Stimulated activated CD8-positive, alpha-beta memory T cell treated with anti-CD3 and anti-CD28 coated beads, Interleukin-12 subunit alpha, Interleukin-12 subunit beta, amount 100 ng/mL, for 1 hour (primary cell): ENCODE measurements at places on chromosomes 5 and 9.

DNA sequence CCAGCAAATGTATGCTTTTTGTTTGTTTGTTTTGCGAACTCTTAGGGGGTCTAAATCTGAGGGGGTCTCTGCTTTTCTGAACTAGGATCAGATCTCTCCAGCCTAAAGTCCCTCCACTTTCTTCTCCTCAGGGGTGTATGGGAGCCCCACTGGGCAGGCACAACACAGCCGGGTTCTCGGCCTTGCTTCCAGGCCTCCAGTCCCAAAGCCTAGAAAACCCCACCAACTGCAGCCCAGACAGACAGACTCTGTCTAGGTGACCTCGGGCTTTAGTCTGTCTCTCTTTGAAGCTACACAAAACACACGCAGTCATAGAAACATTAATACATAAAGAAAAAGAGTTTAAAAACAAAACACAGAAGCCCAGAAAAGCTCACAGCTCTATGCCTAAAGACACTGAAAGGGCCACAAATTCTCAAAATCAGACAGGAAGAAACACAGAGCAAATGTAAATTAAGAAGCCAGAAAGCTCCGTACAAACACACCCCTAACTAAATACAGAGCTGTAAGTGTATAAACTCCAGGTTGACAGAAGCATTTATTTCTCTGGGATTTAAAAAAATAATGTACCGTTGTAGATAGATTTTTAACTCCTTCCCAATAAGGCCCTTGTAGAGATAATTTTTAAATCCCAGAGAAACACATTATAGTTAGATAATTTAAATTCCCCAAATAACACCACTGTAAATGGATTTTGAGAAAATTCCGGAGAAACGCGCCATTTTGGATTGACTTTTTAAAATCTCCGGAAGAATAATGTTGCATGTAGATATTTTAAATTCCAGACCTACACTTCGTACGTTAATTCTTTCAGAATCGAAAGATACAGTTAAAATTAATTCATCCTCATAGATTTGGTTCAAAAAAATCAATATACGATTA, 2.0 kb downstream of the PITX1 start:
- no peak for DNase-seq

- DNase-seq: no peak
These were observed 208.8 kb downstream of the DAB2IP start for GRCh38 chr9:121860213-121860612.

- no peak for DNase-seq
These were observed 16.8 kb upstream of the ACTBL2 start for GRCh38 chr5:57499262-57500050.

- DNase-seq: no peak
These were observed 34.9 kb upstream of the TEK start for GRCh38 chr9:27073841-27074728.

DNA sequence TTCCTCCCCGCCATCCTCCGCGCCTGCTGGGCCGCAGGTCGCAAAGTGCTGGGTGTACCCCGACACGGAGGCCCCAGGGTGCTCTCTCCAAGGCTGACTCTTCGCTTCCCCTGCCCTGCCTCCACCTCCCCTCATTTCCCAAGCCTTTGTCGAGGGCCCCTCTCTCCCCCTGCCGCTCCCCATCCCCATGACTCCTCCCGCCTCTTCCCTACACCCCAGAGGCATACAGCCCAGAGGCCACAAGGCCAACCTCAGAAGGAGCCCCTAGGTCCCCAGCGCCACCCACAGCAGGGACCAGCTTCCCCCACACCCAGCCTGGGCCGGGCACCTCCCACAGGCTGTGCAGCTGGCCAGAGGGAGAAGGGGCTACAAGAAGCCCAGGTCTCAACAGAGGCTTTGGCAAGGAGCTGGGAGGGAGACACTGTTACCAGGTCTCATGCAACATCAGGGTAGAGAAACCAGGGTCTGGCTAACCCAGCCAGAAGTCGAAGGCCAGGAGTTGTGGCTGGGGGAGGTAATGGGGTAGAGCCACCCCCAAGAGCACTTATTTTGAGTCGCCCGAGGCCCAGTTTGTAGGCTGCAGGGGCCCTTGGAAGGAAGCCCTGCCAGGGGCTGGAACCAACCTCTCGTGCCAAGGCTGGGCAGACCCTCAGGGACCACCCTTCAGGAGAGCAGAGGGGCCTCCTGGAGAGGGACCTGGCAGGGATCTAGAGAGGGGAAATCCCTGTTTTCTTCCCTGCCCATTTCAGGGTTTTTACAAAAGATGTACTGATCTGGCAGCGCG, 24.5 kb upstream of the SARDH start:
- no peak for DNase-seq

DNA sequence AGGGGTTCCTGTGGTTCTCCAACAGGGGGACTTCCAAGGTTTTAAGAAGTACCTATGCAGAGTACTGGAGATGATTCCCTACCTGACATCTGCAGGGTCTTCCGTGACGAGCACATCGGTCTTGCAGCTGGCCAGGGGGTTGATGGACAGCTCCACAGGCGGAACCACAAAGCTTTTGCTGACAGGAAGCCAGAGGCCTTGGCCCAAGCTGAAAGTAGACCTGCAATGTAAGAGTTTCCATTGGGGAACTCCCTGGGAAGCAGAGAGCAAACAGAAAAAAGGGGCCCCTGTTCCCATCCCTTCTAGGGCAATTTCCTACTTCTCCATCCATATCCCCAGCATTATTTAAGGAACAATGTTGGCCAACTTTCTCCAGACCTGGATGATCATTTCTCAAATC, 288.0 kb downstream of the TRIM32 start:
- no peak for DNase-seq

- no peak for DNase-seq
These were observed 36.8 kb upstream of the UNC5A start for GRCh38 chr5:176773408-176774035.
